ENCODE measurements at places on chromosomes 5 and 9.

DNA sequence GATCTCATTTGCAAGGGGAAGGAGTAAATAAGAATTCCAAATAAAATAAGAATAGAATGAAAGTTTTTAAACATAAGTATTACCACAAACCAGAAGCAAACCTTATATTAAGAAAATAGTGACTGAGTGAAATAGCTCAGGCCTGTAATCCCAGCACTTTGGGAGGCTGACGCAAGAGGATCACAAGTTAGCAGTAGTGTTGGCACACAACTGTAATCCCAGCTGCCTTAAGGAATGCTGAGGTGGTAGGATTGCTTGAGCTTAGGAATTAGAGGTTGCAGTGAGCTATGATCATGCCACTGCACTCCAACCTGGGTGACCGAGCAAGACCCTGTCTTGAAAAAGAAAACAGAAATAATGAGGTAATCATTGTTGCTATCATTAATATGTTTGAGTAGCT is 47.0 kb downstream of the APC start:
- no peak for DNase-seq

DNA sequence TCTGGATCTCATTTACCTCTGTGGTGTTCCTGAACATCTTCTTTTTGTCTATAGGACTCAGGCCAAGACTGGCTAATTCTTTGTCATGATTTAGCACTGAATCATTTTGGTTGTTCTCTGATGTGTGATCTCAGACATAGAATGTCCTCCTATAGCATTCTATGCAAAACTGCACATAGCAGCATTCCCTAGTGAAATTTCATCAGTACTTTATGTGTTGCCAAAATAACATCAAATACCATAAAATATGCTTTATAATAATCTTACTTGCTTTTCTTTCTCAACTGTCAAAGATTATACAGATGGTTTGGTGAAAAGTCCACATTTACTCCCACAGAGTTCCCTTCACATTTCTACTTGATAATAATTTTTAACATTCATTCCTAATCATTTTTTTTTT is 115.7 kb upstream of the MPDZ start:
- no peak for DNase-seq

DNA sequence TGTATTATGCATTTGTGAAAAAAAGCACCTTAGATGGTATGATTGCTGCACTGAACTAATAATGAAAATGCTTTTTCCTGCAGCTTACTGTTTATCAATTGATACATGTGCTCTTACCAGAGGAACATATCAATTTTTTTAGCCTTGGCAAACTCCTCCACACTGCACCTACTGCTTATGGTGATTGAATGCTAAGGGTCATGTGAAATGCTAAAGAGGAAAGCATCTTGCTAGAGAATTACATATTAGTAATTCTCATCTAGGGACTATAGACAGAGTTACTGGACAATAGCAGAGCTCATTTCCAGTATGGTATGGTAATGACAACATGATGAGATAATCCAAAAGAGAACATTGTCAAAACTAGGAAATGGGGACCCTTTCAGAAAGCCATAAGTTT is 817.1 kb downstream of the CDH12 start:
- no peak for DNase-seq

GRCh38 chr9:119836036-119836435 is 466.8 kb upstream of the BRINP1 start:
- DNase-seq, result peak; percentile 18

All from NCI-H774 (cell line).